OCI-LY7 (cell line): ENCODE measurements at places on chromosomes 12 and 14. TPM values are rescaled to one million over a fixed set of nuclear protein-coding genes. Genes with fewer than 3 reads are reported as not detected.
A peak's percentile ranks its signal among the peaks of the same experiment; 100 is the strongest.

OVCH1 gene
- not detected in 2 replicates for total RNA-seq

SLC38A2 gene
- 93.5 and 107 TPM in 2 replicates for total RNA-seq

GPR84 gene
- 0.18 and 0.30 TPM in 2 replicates for total RNA-seq

CNTN1 gene
- total RNA-seq: not detected in 2 replicates

FAIM2 gene
- 0.10 and 0.35 TPM in 2 replicates for total RNA-seq

VIPAS39 gene
- 20.4 and 21.1 TPM in 2 replicates for total RNA-seq

SIX6 gene
- total RNA-seq: not detected in 2 replicates

DNA sequence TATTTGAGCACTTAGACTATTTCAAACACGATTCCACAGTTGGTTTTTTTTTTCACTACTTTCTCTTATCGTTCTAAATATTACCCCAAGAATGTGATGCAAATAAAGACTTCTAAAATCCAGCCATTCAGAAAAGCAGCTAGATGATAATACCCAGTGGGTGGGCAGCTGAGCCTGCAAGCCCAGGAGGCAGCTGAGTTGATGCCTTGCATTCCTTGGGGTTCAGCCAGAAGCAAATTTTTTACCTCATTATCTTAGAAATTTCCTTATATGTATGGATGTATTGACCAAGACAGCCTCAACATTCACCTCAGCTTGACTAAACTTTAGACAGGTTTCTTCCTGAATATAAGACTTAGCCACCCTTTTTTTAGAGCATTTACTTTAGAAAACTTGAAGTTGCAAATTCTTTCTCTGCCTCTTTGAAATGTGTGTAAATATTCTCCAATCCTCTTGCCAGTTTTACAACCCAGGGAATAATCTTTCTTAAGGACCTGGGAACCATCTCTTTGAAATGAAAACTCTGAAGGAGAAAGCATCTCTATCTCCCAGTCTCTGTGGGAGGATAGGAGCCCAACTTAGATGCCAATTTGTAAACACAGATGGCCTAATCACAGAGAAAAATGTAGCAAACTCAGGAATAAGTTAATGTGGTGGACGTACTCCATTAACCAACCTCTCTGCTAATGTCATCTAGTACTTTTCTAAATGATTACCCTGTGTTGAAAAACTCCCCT is 52.2 kb upstream of the ANP32D start:
- DNase-seq: no peak

GRCh38 chr12:26863515-26863914 is 30.5 kb upstream of the ITPR2 start:
- peak; percentile 50 for DNase-seq

GRCh38 chr12:113403435-113404415 is at the start of gene SDS:
SDS (minus strand) TSS chr12:113403887; CDS start chr12:113399708, 4,179 bp downstream.
- no peak for DNase-seq

DNA sequence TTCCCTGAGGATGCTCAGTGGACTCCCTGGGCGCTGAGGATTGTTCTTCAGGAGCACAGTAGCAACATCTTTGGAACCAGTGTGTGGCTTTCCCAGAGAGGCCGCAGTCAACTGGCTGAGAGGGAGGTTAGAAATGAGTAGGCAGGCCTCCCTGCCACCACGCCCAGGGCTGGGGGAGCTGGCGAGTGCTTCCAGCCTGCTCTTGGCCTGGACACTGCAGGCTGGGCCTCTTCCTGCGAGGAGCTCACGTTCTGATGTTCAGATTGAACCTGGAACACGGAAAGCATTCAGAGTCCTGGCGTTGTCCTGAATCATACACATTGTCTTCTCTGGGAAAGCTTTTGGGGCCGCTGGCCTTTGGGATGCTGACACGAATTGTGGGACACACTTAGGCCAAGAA is 15.6 kb downstream of the TSPAN9 start:
- no peak for DNase-seq

GRCh38 chr14:53564870-53565269 is 391.8 kb downstream of the BMP4 start:
- DNase-seq: peak; percentile 19

DNA sequence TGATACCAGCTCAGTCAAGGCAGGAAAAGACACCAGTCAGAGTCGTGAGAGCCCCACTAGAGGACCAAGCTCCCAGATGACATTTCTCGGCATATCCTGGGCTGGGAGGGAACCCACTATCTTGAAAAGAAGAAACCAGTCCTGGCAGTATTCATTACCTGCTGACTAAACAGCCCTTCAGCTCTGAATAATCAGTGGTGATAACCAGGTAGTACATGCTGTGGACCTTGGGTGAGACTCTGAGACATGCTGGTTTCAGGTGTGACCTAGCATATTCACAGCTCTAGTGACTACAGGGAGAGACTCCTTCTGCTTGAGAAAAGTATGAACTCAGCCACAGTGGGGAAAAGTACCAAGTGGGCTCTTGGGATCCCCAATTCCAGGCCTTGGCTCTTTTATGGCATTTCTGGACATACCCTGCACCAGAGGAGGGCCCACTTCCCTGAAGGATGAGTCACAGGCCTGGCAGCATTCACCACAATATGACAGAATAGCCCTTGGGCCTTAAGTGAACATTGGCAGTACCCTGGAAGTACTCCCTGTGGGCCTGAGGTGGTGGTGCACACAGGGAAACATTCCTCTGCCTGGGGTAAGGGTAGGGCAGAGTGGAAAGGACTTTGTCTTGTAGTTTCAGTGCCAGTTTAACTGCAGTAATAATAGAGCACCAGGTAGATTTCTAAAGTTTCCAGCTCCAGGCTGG is 82.6 kb upstream of the SLC38A4 start:
- no peak for DNase-seq

DNA sequence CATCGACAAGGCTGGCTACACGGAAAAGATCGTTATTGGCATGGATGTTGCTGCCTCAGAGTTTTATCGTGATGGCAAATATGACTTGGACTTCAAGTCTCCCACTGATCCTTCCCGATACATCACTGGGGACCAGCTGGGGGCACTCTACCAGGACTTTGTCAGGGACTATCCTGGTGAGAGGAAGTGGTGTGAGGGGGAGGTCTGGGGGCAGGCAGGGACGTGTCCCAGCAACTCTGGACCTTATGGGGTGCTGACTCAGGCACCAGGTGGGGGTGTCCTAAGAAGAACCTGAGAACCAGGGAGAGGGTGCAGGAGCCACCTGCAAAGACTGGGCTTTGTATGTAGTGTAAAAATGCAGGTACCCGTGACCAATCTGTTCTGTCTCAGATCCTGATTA is 5.2 kb downstream of the ENO2 start:
- no peak for DNase-seq

GRCh38 chr12:57741844-57742738 is 2.7 kb upstream of the TSPAN31 start:
- DNase-seq: peak; percentile 85

GRCh38 chr12:49777800-49778748 is 36.7 kb downstream of the TMBIM6 start:
- DNase-seq: peak; percentile 63
